Tracheal epithelial cell (primary cell): ENCODE measurements at places on chromosomes 2 and 18. TPM values are rescaled to one million over a fixed set of nuclear protein-coding genes. Genes with fewer than 3 reads are reported as not detected.

Gene MAL
- total RNA-seq, result 1.3 and 55.9 TPM in 2 replicates

Gene PID1
- total RNA-seq, result 4.3 and 5.8 TPM in 2 replicates

Gene G6PC2
- not detected in 2 replicates for total RNA-seq

Gene SFT2D3
- total RNA-seq, result 2.7 and 8.3 TPM in 2 replicates

Gene DSC2
- 65.4 and 69.6 TPM in 2 replicates for total RNA-seq

Gene HAAO
- total RNA-seq, result not detected in 2 replicates

Gene NYAP2
- total RNA-seq, result under 0.01 TPM in 1 of 2 replicates, not detected in the other

Gene OR6B2
- total RNA-seq, result not detected in 2 replicates

Gene NETO1
- 0.24 TPM in 1 of 2 replicates, not detected in the other for total RNA-seq

Gene EMX1
- total RNA-seq, result under 0.01 TPM in 1 of 2 replicates, not detected in the other

Gene BOLL
- total RNA-seq, result not detected in 2 replicates

Gene TTN
- total RNA-seq, result under 0.01 TPM in 1 of 2 replicates, not detected in the other

Gene HOXD9
- 0.72 TPM in 1 of 2 replicates, not detected in the other for total RNA-seq

Gene ANKRD23
- 0.48 and 2.1 TPM in 2 replicates for total RNA-seq

Gene FTCDNL1
- total RNA-seq, result 0.21 and 1.4 TPM in 2 replicates

Gene ASB1
- total RNA-seq, result 25.2 and 42.9 TPM in 2 replicates

Gene MYOM1
- 0.43 and 0.96 TPM in 2 replicates for total RNA-seq

Gene ZFP36L2
- 12.0 and 20.5 TPM in 2 replicates for total RNA-seq

Gene GTF3C2
- total RNA-seq, result 26.0 and 31.3 TPM in 2 replicates

Gene WDR75
- 40.5 and 54.6 TPM in 2 replicates for total RNA-seq

Gene INPP5D
- 21.9 and 66.3 TPM in 2 replicates for total RNA-seq

Gene NCKAP5
- 0.43 and 0.96 TPM in 2 replicates for total RNA-seq

Gene CFAP65
- under 0.01 TPM in 1 of 2 replicates, not detected in the other for total RNA-seq

Gene LYPD6B
- total RNA-seq, result 4.6 and 5.5 TPM in 2 replicates

Gene MCFD2
- 81.7 and 83.8 TPM in 2 replicates for total RNA-seq

Gene SERPINB2
- total RNA-seq, result 23.9 and 219 TPM in 2 replicates

Gene TMEM200C
- under 0.01 TPM in 1 of 2 replicates, not detected in the other for total RNA-seq

Gene COL3A1
- total RNA-seq, result 0.43 and 2.7 TPM in 2 replicates

Gene CPLX4
- total RNA-seq, result 0.24 TPM in 1 of 2 replicates, not detected in the other

Gene QPCT
- total RNA-seq, result 6.4 and 21.2 TPM in 2 replicates

Gene RAB10
- total RNA-seq, result 178 and 182 TPM in 2 replicates

Gene DPYSL5
- not detected in 2 replicates for total RNA-seq

Gene CDK15
- total RNA-seq, result 0.24 TPM in 1 of 2 replicates, not detected in the other

Gene HOXD13
- not detected in 2 replicates for total RNA-seq

Gene ABCB6
- 38.8 and 55.2 TPM in 2 replicates for total RNA-seq

Gene RRM2
- total RNA-seq, result 1.3 and 5.1 TPM in 2 replicates

Gene STPG4
- total RNA-seq, result 0.24 TPM in 1 of 2 replicates, not detected in the other

Gene CRYBA2
- not detected in 2 replicates for total RNA-seq

Gene AQP12A
- not detected in 2 replicates for total RNA-seq

Gene NAT8
- not detected in 2 replicates for total RNA-seq

Gene IL18R1
- 4.3 and 5.1 TPM in 2 replicates for total RNA-seq

Gene TSN
- total RNA-seq, result 46.0 and 61.2 TPM in 2 replicates

Gene ATOH8
- total RNA-seq, result 0.96 TPM in 1 of 2 replicates, not detected in the other

Gene SIX2
- 5.3 and 10.7 TPM in 2 replicates for total RNA-seq

Gene ZBTB7C
- total RNA-seq, result under 0.01 and 0.72 TPM in 2 replicates

Gene TRABD2A
- total RNA-seq, result 0.72 and 2.6 TPM in 2 replicates

Gene GALNT14
- 12.8 and 28.2 TPM in 2 replicates for total RNA-seq

Gene PTPRN
- total RNA-seq, result 0.21 and 2.2 TPM in 2 replicates
